ENCODE measurements at places on chromosomes 7 and 10. TPM values are rescaled to one million over a fixed set of nuclear protein-coding genes. Genes with fewer than 3 reads are reported as not detected.

Gene HIP1
- 3.7 TPM for polyA plus RNA-seq

Gene MRC1
- polyA plus RNA-seq: 2.0 TPM

Gene PRTFDC1
- polyA plus RNA-seq: 0.51 TPM

Gene PAX4
- polyA plus RNA-seq: not detected

Gene RGR
- 0.28 TPM for polyA plus RNA-seq

Gene STAM
- 31.9 TPM for polyA plus RNA-seq

Gene UCMA
- 0.04 TPM for polyA plus RNA-seq

Gene NPS
- not detected for polyA plus RNA-seq

Gene TUBAL3
- polyA plus RNA-seq: 0.23 TPM

Gene MET
- polyA plus RNA-seq: 5.9 TPM

Gene SORBS1
- 121 TPM for polyA plus RNA-seq

Gene FBXO24
- 0.23 TPM for polyA plus RNA-seq

Gene SNCG
- polyA plus RNA-seq: 14.8 TPM

Gene PIP
- not detected for polyA plus RNA-seq

Gene ELFN1
- 0.87 TPM for polyA plus RNA-seq

Gene FAM171A1
- polyA plus RNA-seq: 6.5 TPM

Gene OR2A12
- not detected for polyA plus RNA-seq

Gene HOXA5
- 2.6 TPM for polyA plus RNA-seq

Gene DYDC1
- polyA plus RNA-seq: not detected

Gene SRRT
- polyA plus RNA-seq: 51.2 TPM

Gene SAP25
- 0.21 TPM for polyA plus RNA-seq

Gene GBX1
- 0.07 TPM for polyA plus RNA-seq

Gene BICC1
- 7.6 TPM for polyA plus RNA-seq

Gene TAS2R41
- not detected for polyA plus RNA-seq

Gene ADAM12
- polyA plus RNA-seq: 0.09 TPM

Gene KAT6B
- 5.0 TPM for polyA plus RNA-seq

Gene CH25H
- 0.25 TPM for polyA plus RNA-seq

Gene ANKRD61
- 0.75 TPM for polyA plus RNA-seq

Gene ZNF786
- polyA plus RNA-seq: 2.5 TPM

Gene FGFR2
- 0.20 TPM for polyA plus RNA-seq

Gene NUTM2A
- 0.49 TPM for polyA plus RNA-seq

Gene GRB10
- polyA plus RNA-seq: 25.8 TPM

Gene HYAL4
- 0.13 TPM for polyA plus RNA-seq
